ENCODE measurements at places on chromosomes 4 and X.

- no peak for DNase-seq
Observed at GRCh38 chr4:144649646-144650045, 3.7 kb downstream of the HHIP start.

- no peak for DNase-seq
Observed at GRCh38 chr4:166277853-166278252, 404.8 kb downstream of the TLL1 start.

DNA sequence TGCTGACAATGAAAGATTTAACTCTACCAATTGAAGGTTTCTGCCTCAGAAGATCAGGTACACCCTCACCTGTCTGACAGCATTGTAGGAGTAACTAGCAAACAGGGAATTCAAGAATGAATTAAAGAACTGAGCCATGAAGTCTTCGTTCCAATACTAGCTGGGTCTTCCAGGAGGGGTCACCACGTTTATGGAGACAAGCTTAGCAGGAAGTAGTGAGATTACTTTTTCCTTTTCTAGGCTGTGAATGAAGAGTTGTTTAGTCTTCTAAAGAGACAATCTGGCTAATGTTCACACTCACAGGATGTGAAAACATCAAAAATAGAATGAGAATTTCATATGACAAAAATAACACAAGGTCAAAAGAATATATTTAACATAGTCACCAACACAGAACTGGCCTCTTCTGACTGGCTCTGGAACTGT lies 54.9 kb downstream of the REELD1 start:
- no peak for DNase-seq

GRCh38 chr4:76518241-76518640 lies 83.2 kb downstream of the SHROOM3 start:
- DNase-seq = no peak

GRCh38 chr4:135598151-135598550 lies 1396.6 kb upstream of the PABPC4L start:
- DNase-seq = no peak

DNA sequence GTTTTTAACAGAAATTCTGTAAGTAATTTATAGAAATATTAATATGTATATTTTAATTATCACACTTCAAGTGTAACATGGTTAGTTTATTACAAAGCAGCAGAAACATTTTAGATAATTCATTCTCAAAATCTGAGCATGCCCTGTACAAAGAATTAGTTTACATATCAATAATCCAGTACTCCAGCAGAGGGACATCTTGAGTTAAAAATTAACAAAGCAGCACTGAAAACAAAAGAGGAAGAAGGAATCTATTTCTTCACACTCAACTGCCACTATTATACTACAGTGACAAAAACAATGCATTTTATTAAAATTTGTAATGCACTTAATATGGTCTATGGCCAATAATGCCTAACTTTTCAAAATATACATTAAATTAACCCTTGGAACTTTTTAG lies 179.1 kb upstream of the KLHL4 start:
- no peak for DNase-seq

GRCh38 chr4:104726002-104726401 lies 231.3 kb upstream of the CXXC4 start:
- DNase-seq = no peak

DNA sequence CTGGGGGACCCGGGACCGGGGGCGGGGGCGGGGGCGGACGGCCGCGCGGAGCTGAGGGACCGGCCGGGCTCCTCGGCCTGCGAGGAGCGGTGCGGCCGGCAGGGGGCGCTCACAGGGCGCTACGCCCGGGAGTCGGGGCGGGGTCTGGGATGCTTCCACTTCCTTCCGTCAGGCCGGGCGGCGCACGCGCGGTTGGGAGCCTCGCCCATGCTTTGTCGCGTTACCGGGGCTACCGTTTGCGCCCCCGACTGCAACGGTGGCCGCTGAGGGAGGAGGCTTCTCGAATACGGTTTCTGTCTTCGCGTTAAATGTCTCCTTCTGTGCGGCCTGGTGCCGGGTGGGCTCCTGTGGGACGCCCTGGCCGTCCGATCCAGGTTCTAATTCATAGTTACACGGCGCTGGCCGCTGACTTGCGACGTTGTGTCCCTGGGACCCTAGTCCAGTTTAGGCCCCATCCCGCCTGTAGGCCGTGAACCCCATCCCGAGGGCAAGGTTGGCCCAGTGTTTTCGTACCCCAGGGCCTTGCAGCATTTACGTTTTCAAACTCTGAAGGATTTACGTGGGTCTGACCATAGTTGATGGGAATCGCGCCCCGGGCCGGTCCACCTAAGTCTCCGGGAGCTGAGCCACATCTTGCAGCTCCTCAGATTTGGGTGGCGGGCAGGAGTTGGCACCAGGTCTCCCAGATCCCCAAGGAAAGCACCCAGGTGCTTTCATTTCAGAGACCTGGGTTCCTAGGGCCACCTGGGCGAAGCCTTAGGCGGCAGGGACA lies 549 bp downstream of the MSL3 start:
- DNase-seq = peak; percentile 84

DNA sequence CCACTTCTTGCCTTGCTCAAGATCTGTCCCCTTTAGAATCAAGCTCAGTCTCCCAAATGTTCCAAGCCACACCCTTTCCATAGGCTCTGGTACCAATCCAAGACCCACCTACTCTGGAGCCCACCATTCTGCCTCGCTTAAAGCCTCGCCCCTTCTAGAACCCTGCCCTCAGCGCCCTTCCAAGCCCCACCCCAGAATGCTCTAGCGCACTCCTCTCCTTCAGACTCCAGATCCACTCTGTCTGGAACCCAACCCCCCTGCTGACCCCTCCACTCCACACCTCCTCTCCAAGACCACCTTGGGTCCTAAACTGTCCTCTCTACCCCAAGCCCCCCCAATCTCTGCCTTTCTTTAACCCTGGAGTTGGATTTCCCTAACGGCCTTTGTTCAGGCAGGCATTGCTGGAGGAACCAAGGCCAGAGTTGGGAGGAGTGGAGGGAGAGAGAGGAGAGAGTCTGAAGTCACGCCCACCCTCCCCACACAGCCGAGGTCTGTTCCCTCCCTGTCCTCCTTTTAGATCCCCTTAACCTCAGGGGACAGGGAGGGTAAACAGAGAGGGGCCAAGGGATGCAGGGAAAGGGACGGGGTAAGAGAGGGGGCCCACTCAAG lies 2.4 kb upstream of the PRICKLE3 start:
- no peak for DNase-seq

DNA sequence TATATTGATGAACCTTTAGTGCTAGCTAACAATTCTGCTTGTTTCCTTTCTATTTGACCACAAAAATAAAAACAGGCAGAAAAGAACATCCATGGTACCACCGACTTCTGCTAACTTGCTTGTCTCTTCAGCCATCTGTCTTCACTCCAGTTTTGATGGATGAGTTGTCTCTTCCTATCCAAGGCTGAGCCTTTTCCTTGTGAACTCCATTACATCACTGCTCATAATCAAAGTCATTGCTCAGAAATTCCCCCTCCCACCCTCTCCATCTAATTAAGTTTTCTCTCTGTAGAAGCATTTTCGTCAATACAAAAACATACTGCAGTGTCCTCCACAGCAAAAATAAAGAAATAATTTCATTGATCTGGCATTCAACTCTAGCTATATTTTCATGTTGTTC lies 184.4 kb downstream of the SPCS3 start:
- DNase-seq = no peak

DNA sequence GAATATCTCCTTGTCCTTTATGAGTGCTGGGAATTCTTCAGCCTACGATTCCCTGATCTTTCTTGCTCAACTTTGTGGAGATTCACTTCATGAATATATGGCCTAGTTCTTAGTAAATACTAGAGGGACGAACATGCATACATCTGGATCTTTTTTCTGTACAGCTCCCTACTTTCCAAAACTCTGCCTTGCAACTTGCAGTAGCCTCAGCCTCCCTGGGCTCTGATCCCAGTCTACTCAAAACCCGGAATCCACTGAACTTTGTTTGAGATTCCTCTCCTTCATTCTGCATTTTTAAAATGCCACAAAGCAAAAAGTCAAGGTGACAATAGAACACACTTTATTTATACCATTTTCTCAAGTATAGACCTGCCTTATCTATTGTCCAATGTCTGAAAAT lies 50.0 kb upstream of the PCDH7 start:
- no peak for DNase-seq

- DNase-seq = no peak
Observed at GRCh38 chrX:54473993-54474859, 21.8 kb downstream of the FGD1 start.

DNA sequence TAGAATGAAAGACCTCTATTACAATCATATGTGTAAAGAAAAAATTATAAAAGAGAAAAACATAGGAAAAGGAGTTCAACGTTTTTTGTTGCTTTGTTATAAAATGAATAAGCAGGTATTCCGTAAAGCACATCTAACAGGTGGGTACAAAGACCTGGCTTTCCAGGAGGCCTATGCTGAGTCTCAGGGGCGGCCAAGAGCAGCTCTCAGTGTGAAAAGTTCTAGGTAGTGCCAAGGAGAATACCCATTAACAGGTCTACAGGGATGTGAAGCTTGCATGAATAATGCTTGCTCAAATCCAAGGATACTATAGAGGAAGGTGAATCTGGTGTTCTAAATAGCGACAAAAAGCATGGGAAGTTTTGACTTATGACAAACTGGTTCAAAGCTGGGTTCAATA lies 944.4 kb downstream of the PDHA2 start:
- no peak for DNase-seq

GRCh38 chrX:123871309-123871708 lies 11.5 kb downstream of the XIAP start:
- no peak for DNase-seq

Measured in T-helper 2 cell treated with Interferon-gamma antibody and Interleukin-4, amounts not matched to agents 5 μg/mL and 100 μg/mL, for 36 hours (primary cell).